ENCODE measurements at places on chromosomes 5 and 9.
A peak's percentile ranks its signal among the peaks of the same experiment; 100 is the strongest.

DNA sequence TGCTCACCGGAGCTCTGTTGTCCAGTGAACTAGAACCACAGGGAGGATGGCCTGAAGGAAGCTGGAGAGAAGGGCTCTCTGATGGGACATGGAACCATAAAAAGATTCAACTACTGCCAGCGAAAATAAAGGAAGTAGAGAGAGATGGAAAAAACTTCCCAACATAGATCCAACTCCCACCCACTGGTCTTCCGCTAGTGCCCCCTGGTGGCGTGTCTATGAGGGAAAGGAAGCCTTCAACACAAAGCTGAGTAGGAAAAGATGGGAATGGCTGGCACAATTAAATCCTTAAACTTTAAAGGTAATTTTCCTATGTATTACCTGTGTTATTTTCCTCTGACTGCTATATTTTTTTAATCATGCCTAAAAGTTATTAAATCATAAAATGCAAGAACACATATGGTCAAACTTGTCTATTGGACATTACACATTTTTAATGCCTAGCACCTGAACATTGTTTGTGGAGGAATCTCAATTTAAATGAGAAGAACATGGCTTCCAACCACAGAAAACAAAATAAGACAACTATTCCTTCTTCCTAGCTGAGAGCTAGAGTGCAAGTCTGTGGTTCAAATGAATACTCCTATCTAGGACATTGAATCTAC lies 51.5 kb downstream of the CEP120 start:
- DNase-seq, result no peak

DNA sequence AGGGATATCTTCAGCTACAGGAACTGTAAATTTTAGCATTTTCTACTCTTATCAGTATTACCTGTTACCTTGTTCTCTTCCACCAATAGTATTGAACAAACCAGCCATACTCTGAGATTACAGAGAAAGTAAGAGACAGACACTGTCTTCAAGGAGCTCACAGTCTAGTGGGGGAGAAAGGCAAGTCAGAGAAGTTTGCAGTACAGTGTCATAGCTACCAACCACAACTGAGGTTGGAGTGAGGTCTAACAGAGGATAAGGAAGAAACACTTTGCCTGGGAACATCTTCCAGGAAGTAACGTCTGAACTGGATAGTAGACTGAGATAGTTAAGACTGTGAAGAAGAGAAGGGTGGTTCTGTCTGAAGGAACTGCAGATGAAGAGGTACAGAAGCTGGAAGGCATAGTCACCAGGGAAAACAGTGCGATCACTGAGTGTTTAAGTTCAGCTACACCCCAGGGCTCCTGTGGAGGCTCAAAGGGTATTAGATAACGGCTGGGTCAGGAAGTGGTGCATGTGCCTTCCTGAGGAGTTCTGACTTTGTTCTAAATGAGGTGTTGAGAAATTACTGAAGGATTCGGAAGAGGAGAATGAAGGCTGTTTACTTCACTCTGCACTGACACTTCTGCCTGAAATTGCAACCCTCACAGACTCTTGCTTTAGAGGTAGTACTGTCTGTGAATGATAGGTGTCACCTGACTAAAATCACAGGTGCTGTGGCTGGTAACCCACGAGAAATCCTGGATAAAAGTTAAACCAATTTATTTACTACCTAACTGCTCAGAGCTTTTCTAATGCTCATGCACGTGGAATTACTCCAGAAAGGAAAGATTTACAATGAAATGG lies 841.6 kb downstream of the MAT2B start:
- DNase-seq, result no peak

DNA sequence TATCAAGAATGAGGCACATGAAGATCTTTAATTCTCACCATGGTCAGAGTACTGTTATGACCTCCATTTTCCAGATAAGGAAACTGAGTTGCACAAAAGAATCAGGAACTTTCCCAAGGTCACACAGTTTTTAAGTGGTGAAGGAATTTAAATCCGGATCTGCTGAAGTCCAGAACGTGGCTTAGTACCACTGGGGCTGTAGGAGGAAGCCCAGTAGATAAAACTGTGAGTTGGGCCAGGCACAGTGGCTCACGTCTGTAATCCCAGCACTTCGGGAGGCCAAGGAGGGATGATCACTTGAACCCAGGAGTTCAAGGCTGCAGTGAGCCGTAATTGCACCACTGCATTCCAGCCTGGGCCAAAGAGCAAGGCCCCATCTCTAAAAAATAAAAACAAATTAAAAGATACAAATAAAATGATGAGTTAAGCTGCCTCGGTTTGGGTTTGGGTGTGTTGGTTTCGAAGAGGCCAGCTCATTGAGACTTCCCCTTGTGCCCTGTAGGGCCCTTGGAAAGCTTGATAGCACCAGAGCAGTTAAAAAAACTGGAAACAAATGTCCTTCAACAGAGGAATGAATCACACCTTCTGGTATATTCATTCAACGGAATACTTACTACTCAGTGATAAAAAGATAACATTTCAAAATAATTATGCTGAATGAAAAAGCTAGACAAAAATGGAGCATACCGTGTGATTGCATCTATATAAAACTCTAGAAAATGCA lies 20.1 kb downstream of the ATOX1 start:
- no peak for DNase-seq

DNA sequence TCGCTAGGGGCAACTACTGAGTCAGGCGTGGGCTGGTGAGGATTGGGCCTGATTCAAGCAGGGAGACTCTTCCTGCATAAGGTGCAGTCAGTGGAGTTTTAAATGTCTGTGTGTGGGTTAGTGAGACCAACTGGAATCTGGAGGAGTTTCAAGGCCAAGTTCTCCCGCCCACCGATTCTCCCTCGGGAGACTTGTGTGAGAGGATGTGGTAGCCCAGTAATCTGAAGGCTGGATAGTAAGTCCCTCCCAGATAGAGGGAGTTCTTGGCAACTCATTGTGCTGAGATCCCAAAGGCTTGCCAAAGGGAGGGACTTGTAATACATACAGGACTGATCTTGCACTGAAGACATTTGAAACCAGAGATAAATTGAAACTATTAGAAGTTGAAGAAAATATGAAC lies 51.8 kb downstream of the WDR36 start:
- DNase-seq, result no peak

DNA sequence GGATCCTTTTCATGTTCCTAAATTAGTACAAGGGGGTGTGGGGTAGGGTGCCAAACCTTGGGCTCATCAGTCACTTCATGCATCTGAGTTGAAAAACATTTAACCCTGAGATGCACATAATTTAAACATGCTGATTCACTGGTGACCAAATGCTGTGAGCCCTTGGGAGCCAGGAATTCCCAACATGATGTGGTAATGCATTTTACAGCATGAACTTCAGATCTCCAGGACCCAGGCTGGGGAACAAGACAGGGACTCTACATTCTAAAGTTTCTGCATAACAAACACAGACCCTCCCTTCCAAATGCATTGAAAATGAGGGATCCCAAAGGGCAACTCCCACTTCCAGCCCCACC lies 322.2 kb downstream of the NDUFS4 start:
- no peak for DNase-seq

DNA sequence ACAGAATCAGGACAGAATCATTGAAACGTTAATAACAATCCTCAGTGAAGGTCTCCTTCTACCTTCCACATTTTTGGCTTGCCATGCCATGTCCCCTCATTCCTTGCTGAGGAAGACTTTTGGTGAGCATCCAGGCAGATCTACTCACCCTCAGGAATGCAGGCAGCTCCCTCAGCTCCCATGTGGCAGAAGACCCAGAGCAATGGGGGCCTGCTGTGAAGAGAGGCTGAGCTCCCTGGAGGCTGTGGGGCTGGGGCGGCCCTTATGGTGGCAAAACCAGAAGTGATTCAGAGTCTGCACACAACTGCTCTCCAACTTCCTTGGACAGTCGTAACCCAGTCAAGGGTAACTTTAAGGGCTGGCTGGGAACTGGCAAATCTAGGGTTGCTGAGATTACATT lies 247.2 kb upstream of the EFNA5 start:
- DNase-seq, result no peak

- no peak for DNase-seq
These were observed 1.0 kb upstream of the BARX1 start for GRCh38 chr9:93955981-93956784.

- no peak for DNase-seq
These were observed 268.2 kb downstream of the MAST4 start for GRCh38 chr5:66864240-66864884.

DNA sequence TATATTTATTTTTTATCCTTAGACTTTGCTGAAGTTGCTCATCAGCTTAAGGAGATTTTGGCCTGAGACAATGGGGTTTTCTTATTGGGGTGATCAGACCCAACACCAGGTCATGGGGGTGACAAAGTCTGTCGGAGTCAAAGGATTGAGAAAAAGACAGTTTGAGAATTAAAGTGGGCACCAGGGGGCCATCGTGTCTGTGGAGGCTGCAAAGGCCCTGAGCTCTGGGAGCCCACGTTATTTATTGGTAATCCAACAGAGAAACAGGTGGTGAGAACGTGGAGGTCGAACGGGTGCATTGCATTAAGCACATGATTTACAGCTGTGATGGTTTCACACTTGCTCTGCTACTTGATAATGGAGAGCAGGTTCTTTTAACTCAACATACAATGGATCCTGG lies 102.5 kb upstream of the CDH10 start:
- no peak for DNase-seq

- DNase-seq, result no peak
These were observed 34.7 kb downstream of the LRSAM1 start for GRCh38 chr9:127485995-127486394.

- DNase-seq, result no peak
These were observed 87.1 kb downstream of the OSTF1 start for GRCh38 chr9:75175395-75175794.

DNA sequence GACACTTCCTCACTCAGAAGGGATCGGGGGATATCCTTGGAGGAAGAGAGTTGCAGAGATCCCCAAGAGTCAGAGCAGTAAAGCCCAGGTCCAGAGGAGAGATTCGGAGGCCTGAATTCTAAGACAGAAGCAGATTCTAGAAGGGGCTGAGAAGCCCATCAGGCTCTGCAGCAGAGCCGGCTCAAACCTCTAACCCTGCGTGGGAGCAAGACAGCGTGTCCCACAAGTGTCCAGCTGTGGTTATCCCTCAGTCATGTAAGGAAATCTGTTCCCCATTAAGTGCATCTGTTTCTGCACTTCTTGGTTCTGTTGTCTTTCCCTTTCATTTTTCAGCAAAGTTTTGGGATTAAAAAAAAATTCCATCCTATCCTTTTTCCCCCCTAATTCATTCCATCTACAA lies 4.8 kb upstream of the DIAPH1 start:
- no peak for DNase-seq

DNA sequence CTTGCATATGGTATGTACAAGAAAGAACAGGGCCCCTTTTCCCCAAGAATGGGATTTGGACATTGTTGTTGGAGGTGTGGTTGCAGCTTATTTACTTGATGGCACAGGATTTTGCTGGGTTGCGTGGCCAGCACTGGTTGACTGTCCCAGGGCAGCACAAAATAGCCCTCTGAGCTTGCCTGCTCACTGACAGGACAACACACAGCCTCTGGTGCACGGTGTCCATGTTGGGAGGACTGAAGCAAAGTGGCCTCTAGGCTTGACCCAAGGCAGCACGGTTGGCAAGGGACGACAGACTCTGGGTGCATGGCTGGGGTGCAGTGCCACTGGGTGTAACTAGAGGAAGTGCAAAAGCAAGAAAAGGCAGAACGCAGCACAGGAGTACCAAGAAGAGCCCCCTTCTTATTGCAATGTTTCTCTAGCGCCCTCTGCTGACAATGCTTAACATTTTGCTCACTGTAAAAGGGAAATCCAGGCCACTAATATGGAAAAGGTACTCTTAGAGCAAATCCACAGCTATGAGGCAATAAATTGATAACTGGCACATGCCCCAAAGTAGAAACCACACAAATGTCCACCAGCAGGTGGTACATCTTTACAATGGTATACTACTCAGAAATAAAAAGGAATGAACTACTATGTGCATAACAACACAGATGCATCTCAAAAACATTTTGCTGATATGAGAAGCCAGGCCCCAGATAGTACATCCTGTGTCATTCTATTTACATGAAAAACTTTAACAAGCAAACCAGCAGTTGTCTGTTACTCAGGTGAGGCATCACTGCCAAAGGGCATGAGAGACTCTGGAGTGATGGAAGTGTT lies 47.4 kb upstream of the BARX1 start:
- DNase-seq, result peak; percentile 79

DNA sequence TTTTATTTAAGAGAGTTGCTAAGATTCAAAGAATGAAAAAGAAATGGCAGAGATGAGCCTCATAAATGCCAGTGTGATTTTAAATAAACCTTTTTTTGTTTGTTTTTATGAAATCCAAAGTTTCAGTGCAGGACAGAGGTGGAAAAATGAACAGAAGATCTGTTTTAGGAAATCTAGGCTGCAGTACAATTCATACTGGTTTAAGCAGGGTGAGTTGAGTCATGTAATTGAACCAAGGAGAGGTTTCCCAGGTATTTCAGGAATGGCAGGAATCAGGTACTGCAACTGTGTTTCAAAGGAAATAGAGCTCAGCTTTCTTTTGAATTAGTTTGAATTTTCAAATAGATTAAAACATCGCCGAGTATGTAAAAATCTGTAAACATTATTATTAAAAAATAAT lies 3.0 kb upstream of the ANKRD31 start:
- DNase-seq, result no peak

DNA sequence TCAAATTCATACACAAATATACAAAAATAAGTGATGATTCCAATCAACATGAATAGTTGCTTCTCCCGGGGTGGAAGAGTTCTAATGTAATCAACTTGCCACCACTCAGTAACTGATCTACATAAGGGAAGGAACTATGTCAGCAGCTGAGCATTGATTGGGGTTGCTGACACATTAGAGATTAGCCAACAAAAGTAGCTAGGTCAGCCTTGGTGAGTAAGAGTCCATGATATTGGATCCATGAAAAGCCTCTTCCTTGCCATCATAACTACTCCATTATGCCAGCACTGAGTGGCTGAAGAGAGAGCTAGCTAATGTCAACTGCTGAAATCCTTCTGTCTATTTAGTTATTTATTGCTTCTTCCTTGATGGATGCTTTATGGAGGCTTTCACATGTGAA lies 309.8 kb downstream of the NFIB start:
- no peak for DNase-seq
